ENCODE measurements at places on chromosomes 1 and 21. TPM values are rescaled to one million over a fixed set of nuclear protein-coding genes. Genes with fewer than 3 reads are reported as not detected.

GRCh38 chr1:243713470-243714186 is 136.4 kb downstream of the AKT3 start:
- no peak for ATAC-seq

- no peak for ATAC-seq
Observed at GRCh38 chr1:236315518-236315917, 33.8 kb upstream of the ERO1B start.

The ACTN2 gene
- total RNA-seq, result 0.06 TPM

- ATAC-seq, result no peak
Observed at GRCh38 chr1:41823471-41823870, 95.3 kb downstream of the HIVEP3 start.

GRCh38 chr1:23930861-23931490 is 17.8 kb upstream of the CNR2 start:
- ATAC-seq, result no peak

Data from activated T-helper 17 cell treated with anti-CD3 and anti-CD28 coated beads, Interleukin-2, amount 50 U/mL, for 72 hours (primary cell).